ENCODE measurements at places on chromosomes 13 and 19.

- no peak for DNase-seq
Observed at GRCh38 chr19:6086068-6086788, 24.1 kb downstream of the RFX2 start.

DNA sequence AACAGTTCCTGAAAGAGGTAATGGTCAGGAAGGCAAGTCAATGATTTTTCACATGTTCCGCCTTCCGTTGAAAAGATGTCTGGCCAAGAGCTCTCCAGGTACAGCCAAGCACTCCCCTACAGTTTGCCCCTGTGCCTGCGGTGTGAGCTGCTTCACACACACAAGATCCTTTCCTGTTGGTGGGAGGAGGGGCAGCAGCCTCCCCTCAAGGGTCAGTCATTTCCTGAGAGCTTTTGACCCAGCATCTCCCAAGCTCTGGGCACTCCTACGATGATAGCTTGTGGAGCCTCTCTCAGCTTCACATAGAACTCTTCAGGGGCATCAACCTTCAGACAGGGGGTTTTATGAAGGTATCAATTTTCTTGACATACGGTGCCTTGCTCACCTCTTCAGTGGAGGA lies 86.9 kb downstream of the DOCK9 start:
- DNase-seq, result no peak

DNA sequence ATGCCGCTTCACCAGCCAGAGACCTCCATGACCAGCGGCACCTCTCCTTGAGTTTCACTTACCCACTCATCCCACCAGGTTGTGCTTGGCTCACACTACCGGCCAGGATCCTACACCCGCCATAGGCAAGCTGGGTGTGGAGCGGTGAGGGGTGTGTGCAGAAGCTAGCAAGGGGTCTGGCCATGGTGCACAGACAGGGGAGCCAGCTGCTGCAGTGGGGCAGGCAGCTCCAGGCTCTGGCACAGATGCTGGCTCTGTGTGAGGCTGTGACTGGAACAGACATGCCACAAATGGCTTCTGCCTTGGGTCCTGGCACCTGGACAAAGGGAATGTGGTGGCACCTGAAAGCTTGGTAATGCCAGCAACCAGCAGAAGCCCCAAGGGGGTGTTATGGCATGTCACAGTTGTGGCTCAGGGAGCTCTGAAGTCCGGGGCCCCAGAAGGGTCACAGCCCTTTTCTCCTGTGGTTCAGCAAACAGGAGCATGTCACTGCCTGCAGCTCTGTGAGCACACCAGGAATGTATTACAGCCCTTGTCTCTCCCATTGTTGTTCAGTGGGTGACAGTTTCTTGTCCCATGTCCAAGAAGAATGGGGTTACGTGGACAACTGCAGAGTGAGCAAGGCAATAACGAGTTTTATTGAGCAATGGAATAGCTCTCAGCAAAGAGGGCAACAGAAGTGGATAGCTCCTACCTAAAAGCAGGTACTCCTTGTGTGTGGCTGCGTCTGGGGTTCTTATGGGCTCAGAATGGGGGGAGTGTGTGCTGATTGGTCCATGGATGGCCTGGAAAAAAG lies 2791.0 kb upstream of the PCDH20 start:
- no peak for DNase-seq

- no peak for DNase-seq
Observed at GRCh38 chr13:80716610-80717081, 375.7 kb upstream of the SPRY2 start.

GRCh38 chr13:110092831-110093247 lies 214.1 kb downstream of the COL4A1 start:
- DNase-seq, result no peak

Data from activated T-helper 1 cell treated with anti-CD3 and anti-CD28 coated beads, Interleukin-2, amount 50 U/mL, for 16 hours (primary cell).